Activated CD8-positive, alpha-beta memory T cell treated with anti-CD3 and anti-CD28 coated beads for 1 hour (primary cell): ENCODE measurements at places on chromosomes 3 and 15.

DNA sequence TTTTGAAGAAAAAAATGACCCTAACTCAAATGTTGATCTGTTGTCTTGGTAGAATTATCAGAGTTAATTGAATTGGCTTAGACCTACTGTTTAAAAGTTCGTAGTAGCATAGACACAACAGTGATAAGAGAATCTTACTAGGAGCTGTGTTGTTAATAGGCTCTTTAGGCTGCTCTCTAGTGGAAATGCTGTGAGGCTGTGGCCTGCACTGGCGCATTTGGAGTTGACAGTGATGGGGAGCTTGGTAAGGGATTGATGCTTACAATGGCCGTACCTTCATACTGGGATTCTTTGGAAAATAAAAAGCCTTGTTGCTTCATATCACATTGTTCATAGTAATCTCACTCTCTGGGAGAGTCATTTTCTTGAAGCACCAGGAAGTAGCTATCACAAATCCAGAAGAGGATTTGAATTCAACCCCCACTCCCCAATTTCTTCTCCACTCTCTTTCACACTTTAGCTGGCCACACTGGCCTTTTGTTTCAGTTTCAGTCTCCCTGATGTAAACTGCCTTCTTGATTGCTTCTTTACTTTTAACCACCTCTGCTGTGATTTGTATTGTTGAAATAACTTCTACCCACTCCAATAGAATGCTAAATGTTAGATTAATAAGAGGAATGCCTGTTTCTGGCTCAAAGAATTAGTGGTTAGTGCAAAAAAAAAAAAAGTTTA, 56.6 kb downstream of the CEP63 start:
- no peak for DNase-seq

GRCh38 chr3:81164806-81165205, 596.6 kb downstream of the GBE1 start:
- DNase-seq = no peak

DNA sequence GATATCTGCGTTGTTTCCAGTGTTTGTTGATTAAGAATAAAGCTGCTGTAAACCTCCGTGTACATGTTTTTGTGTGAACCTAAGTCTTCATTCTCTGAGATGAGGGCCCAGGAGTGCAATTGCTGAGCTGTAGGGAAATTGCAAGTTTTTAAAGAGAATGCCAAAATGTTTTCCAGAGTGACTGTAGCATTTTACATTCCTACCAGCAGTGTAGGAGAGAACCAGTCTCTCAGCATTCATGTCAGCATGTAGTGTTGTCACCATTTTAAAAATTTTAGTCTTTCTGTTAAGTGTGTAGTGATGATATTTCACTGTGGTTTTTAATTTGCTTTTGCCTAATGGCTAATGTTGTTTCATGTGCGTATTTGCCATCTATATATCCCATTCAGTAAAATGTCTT, 3.4 kb upstream of the MGLL start:
- no peak for DNase-seq

GRCh38 chr15:41258750-41259471, 27.8 kb downstream of the CHP1 start:
- no peak for DNase-seq
